ENCODE measurements at places on chromosomes 3 and 15.
A peak's percentile ranks its signal among the peaks of the same experiment; 100 is the strongest.

DNA sequence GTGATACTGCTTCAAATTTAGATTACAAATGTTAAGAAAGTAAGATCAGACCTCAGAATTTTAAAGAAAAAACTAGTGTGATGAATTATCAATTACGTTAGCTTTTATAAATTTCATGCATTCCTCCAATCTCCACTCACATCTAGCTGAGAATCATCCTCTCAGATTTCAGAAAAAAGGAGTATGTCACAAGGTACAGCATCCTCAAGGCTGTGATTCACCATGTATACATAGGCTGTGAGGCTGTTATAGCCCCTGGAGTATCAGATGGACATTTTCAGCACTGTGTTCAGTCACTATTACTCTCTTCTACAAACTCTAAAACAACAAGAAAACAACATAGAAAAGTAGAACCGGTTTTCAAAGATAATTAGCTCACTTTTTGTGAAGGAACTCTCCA, 214.4 kb downstream of the PCCB start:
- DNase-seq = no peak

GRCh38 chr3:153372326-153372725, 210.3 kb downstream of the RAP2B start:
- no peak for DNase-seq

- no peak for DNase-seq
These were observed 57.4 kb downstream of the ETFA start for GRCh38 chr15:76253691-76254473.

DNA sequence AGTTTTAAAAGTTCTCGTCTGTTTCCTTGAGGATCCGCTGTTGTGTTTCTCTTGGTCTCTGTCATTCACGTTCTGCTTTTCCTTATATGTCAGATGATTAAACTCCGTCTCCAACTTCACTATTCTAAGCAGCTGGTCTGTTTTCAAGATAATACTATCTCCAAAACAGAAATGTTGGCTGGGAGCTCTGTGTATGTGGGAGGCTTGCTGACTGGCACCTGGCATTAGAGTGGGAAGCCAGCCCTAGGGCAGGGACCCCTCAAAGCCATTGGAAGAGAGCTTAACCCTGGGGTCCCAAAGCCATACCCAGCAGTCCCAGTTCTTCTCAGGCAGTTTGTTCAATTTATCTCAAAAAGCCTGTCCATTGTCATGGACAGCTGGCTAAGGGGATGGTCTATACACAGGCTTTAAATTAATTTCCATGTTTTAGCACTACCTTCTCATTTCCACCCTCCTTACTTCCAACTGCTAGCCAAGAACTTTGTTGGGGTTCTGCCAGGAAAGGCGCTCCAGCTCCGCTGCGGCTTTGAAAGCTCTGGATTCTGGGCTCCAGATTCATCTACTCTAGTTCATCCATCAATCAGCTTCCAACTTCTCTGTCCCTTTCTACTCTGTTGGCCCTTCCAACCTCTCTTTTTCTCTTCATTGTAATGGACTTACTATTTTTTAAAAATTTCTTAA, 9.2 kb downstream of the BTBD1 start:
- no peak for DNase-seq

- DNase-seq = no peak
These were observed 296.5 kb upstream of the RASGRP1 start for GRCh38 chr15:38861108-38861507.

GRCh38 chr3:148998715-148999423, 7.5 kb downstream of the GYG1 start:
- DNase-seq = no peak

GRCh38 chr3:177487635-177488186, 290.4 kb upstream of the TBL1XR1 start:
- DNase-seq = no peak

GRCh38 chr3:28972921-28973320, 307.9 kb upstream of the RBMS3 start:
- no peak for DNase-seq

- DNase-seq = no peak
These were observed 19.6 kb downstream of the STAC start for GRCh38 chr3:36399933-36400332.

GRCh38 chr3:52934630-52935530, 37.5 kb upstream of the STIMATE start:
- peak; percentile 63 for DNase-seq

- no peak for DNase-seq
These were observed 388.3 kb upstream of the IL12A start for GRCh38 chr3:159600291-159600690.

- no peak for DNase-seq
These were observed 6.0 kb upstream of the ALPK3 start for GRCh38 chr15:84811151-84811550.

GRCh38 chr3:69368129-69368741, 17.7 kb downstream of the FRMD4B start:
- peak; percentile 10 for DNase-seq

DNA sequence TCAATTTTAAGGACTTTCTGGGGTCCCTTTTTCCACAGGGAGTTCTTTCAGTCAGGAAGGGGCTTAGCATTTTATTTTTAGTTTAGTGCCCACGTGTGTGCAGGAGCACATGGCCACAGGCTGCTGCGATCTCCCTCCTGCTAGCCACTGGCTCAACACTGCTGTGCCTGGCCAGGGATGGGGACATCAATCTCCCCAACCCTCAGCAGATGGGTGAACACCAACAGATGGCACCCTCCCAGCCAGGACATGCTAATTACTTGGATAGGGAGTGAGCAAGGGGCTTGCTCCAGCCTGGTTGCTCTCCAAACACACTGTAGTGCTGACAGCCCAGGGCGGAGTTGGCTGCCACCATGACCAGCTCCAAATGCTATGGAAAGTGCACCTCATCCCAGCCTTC, 7.4 kb upstream of the RIOX2 start:
- DNase-seq = no peak

- no peak for DNase-seq
These were observed 696.3 kb downstream of the NR2F2 start for GRCh38 chr15:97026781-97027180.

DNA sequence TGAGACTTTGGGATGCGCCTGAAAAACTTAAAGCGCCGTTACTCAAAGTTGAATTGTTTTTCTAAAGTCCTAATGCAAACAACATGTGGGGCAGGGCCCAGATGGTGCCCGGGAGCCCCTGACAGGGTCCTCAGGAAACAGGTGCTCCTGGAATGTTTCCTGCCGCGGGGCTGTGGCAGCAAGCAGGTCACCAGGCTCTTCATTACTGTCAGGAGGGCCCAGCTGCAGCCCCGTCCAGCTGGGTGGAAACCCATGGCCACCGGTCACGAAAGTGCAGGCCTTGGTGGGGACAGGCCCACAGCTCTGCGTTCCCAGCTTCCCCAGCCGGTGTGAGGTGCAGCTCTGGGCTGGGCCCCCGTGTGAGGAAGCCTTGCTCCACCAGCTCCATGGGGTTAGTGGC, 63.9 kb upstream of the GATA2 start:
- no peak for DNase-seq

Data from CD8-positive, alpha-beta T cell (primary cell).